HT1080 (cell line): ENCODE measurements at places on chromosomes 6 and 20.

- DNase-seq = no peak
Measured at GRCh38 chr20:19275038-19275629, 62.7 kb downstream of the SLC24A3 start.

DNA sequence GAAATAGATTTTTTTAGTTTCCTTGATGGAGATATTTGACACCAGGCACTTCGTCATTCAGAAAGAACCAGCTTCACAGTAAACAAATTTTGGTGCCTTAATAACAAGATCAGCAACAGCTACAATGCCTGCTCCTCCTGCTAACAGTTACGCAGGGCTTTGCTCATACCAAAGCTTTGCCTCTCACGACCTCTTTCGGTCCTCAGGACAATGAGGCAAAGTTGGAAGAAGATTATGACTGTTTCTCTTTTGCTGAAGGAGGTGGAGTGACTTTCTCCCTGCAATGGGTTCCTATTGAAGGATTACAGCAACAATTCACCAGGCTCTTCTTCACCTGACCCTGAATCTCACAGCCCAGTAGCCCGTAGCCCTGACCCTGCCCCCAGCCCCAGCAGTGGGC lies 440.1 kb downstream of the PREX1 start:
- no peak for DNase-seq

- DNase-seq = no peak
Measured at GRCh38 chr6:84500726-84501125, 263.7 kb downstream of the TBX18 start.

GRCh38 chr6:151805286-151805840 lies 2.1 kb upstream of the ESR1 start:
- DNase-seq = no peak

DNA sequence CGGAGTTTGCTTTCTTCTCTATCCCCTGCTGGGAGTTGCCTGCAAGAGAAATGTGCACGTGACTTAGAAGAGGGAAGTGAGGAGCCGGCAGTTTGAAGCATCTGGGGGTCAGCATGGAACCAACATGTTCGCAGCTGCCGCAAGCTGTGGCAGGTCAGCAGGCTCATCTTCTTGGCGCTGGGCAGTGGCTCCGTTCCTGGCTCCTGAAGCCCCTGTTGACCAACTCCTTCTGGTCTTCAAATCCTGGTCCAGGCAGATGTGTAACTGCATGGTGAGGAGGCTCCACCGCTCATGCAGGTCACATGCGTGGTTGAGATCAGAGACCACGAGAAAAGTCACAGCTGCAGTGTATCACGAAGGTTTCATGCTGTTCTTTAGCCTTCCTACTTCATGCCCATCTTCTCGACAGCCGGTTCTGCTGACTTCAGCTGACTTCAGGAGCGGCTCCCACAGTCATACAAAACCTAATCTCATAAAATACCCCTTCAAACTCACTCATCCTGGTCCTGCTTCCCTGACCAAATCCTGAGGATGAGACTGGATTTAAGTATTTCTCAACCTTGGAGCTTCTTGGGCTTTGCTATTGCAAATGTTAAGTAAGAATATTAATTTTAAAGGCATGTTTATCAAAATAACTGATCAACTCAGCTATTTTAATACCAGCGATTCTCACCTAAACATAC lies 44.9 kb upstream of the BCAS1 start:
- DNase-seq = no peak

GRCh38 chr20:24597051-24597450 lies 127.6 kb downstream of the SYNDIG1 start:
- no peak for DNase-seq

GRCh38 chr6:170025935-170026750 lies 264.7 kb downstream of the DLL1 start:
- no peak for DNase-seq

DNA sequence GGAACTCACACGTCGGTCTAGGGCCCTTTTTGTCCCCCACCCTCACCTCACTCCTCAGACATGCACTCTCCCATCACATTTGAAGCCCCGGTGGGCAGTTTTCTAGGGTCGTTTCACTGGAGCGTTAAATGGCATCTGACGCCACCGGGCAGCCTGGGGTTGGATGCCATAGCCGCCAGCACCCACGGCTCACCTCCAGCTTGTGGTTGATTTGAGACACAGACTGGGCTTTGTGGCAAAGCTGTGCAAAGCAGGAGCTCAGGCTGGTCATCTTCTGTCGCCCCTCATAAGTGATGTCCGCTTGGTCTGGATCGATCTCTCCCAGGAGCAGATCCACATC lies 530 bp downstream of the GOPC start:
- peak; percentile 4 for DNase-seq

DNA sequence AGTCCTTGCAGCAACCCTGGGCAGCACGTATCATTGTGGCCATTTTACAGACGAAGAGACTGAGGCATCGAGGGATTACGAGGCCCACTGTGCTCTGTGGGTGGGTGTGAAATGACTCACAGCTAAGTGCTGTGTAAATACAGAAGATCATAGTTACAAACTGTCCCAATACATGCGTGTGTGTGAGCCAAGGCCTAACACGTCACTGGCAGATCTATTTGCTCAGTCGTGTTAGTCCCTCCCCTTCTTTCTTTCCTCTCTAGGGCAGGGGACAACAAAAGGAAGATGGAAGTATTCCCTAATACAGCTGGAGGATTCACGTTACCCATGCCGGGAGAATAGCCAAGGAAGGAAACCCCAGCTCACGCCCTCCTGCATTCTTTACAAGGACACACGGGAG lies 175.9 kb downstream of the CDC5L start:
- no peak for DNase-seq

DNA sequence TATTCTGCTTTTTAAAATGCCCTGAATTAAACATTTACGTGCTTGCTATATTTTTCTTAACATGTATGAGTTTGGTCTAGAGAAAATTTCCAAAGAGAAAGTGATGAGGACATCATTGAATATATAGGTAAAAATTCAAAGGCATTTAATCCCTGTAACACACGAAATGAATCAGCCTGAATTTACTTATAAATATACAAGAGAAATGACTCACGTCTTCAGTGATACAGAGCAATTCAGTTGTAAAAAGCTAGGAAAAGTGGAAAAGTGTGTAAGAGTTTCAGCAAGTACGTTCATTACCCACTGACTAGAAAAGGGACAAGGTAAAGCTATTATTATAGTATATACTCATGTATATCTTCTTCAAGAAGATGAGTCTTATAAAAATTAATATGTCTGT lies 124.8 kb downstream of the HIVEP1 start:
- DNase-seq = peak; percentile 44

DNA sequence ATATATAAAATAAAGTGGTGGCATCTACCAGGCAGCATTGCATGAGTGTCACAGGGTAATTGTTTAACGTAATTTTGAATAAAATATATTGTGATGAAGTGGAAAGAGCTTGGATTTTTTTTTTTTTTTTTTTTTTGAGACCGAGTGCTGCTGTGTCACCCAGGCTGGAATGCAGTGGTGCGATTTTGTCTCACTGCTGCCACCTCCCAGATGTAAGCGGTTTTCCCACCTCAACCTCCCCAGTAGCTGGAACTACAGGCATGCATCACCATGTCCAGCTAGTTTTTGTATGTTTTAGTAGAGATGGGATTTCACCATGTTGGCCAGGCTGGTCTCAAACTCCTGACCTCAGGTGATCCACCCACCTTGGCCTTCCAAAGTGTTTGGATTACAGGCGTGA lies 81.1 kb upstream of the SMIM8 start:
- peak; percentile 3 for DNase-seq

- no peak for DNase-seq
Measured at GRCh38 chr6:130725551-130725950, 101.7 kb upstream of the SMLR1 start.

DNA sequence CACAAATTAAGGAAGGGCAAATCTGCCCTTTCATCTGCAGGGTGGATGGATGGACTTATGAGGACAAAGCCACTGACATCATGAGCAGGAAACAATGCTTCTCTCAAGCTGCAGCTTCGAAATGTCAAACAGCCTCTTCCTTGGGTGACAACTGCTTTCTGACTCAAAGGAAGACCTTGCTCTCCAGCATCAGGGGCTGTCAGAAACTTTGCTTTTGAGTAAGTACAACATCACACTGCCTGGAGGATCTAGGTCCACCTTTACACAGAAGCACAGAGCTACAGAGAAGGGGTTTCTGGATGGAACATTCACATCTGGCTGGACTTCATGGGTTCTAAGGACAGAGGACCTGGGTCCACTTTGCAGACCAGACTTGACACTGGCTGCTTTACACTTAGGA lies 5.9 kb downstream of the CST1 start:
- DNase-seq = no peak
